ENCODE measurements at places on chromosomes 5 and 9.
A peak's percentile ranks its signal among the peaks of the same experiment; 100 is the strongest.

DNA sequence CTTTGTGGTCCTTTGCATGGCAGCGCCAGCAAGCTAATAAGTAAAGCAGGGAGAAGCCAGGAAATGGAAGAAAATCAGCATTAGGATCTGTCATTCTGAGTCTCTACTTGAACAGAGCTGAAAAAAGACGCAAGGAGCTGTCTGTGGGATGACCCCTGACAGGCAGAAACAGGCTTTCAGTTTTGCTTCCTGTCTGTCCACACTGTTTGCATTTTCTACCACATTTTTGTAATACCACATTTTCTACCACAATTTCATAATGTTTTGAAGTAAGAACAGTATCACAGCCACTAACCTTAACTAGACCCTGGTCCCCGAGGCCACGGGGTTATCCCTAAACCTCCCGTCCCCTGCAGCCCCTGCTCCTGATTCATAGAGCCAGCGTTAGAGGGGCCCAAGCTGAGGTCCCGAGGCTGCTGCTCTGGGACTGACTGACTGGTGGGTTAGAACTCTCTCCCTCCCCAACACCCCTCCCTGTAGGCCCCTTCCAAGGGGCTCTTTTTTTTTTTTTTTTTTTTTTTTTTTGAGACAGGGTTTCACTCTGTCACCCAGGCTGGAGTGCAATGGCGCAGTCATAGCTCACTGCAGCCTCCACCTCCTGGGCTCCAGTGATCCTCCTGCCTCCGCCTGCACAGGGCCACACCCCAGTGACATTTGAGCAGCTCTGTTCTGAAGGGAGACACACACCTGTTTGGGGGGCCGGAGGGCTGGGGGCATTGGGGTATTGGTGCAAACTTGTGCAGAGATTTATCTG lies 4.0 kb upstream of the CLIC3 start:
- DNase-seq = peak; percentile 83

DNA sequence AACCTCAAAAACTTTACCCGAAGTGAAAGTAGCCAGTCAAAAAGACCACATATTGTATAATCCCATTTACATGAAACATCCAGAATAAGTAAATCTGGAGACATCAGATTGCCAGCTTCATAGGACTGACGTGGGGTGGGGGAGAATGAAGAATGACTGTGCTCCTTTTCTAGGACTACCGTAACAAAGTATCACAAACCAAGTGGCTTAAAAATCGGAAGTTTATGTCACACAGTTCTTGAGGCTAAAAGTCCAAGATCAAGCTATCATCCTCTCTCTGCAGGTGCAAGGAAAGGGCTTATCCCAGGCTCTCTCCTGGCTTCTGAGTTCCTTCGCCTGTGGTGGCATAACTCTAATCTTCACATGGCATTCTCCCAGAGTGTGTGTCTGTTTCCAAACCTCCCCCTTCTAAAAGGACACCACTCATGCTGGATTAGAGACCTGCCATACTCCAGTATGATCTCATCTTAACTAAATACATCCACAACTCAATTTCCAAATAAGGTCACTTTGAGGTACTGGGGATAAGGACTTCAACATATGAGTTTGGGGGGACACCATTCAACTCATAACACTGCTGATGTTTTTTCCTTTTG lies 25.5 kb downstream of the ADAM19 start:
- DNase-seq = no peak

DNA sequence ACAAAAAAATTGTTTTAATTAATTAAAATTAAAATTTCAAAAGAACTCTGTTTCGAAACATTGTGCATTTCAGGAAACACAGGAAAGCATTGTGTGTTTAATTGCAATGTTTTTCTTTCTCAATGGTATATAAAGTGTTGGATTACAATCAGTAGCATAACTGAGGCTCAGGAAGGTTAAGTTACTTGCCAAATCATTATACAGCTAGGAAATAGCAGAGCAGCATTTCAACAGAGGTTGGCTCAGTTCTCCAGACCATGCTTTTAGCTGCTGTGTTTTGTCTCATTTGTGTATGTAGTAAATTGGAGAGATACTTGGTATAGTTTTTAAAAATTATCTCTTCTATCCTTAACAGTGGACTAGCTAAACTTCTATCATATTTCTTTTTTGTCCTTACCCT lies 30.0 kb upstream of the CAMLG start:
- no peak for DNase-seq

- DNase-seq = no peak
Observed at GRCh38 chr5:151338734-151339133, 8.6 kb downstream of the SLC36A2 start.

GRCh38 chr5:132484391-132484725 lies 6.2 kb downstream of the IRF1 start:
- no peak for DNase-seq

- DNase-seq = no peak
Observed at GRCh38 chr5:20360263-20360662, 372.3 kb upstream of the CDH18 start.

Data from HL-60 (cell line).